ENCODE measurements at places on chromosomes 4 and X.
A peak's percentile ranks its signal among the peaks of the same experiment; 100 is the strongest.

DNA sequence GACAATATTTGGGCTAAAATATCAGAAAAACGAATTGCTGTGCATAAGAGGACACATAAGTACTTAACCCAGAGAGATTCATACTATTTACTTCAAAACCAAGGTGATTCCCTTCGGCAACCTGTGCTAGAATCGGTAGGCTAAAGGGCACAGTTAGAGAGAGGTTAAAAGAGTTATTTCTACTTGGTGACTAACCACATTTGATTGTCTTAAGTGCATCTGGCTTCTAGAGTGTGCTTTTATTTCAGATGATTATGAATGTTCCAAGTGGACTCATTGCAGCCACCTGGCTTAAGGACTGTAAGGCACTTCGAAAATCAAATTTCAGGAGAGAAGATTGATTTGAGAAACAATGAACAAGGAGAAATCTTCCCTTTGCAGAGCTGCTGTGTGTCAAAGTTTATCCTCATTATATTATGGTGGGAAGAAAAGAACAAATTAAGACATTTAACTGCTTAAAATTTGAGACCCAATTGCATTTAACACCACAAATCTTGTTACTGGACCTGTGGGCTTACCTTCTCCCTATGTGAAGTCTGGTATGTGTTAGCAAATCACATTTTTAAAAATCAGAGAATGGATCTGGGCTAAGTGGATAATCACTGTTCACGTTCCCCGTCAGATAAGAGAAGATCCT is 34.0 kb downstream of the PHOX2B start:
- no peak for DNase-seq

- DNase-seq: no peak
These were observed 87.2 kb downstream of the AREG start for GRCh38 chr4:74531963-74532794.

DNA sequence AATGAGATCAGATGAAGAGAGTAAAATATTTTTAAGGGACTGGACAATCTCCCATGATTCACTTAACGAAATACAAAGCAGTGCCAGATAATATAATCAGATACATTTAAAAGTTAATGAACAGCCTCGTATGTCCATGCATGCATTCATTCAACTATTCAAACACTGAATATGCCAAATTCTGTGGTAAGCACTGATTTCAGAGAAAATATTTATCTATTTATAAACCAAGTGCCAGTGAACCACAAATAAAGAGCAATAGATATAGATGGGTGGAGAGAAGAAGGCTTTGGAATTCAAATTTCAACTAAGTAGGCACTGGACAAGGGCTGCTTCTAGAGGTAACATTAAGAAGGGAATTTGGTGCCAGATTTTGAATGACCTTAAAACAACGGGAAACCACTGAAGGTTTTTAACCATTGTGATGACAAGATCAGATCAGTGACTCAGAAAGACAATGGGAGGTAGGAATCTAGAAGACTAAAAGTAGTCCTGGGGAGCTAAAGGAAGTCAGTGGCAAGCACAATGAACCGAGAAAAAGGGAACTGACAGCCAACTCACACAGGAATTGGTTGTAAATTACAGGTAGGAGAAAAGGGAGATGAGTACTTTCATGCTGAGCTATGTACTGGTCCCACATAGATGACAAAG is 14.2 kb downstream of the ELOVL6 start:
- DNase-seq: no peak

- DNase-seq: no peak
These were observed 114.1 kb downstream of the TSPAN5 start for GRCh38 chr4:98544141-98544817.

GRCh38 chr4:107265859-107266258 is 229.7 kb upstream of the DKK2 start:
- no peak for DNase-seq

DNA sequence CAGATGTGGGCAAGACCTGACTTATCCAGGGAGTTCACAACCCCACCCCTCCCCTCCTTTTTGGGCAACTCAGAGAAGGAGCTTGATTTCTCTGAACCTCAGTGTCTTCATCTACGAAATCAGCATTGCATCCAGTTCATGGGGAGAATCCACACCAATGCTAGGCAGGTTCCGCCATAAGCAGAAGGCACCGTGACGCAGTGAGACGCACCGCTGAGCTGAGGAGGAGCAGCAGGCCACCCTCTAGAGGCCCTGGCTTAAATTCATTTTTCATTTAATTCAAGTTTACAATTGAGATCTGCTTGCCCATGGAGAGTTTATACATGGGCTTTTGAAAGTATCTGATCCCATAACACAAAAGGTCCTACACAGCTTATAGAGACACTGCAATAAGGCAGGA is 55.7 kb downstream of the CPZ start:
- DNase-seq: peak; percentile 35
